ENCODE measurements at places on chromosomes 4 and X.

DNA sequence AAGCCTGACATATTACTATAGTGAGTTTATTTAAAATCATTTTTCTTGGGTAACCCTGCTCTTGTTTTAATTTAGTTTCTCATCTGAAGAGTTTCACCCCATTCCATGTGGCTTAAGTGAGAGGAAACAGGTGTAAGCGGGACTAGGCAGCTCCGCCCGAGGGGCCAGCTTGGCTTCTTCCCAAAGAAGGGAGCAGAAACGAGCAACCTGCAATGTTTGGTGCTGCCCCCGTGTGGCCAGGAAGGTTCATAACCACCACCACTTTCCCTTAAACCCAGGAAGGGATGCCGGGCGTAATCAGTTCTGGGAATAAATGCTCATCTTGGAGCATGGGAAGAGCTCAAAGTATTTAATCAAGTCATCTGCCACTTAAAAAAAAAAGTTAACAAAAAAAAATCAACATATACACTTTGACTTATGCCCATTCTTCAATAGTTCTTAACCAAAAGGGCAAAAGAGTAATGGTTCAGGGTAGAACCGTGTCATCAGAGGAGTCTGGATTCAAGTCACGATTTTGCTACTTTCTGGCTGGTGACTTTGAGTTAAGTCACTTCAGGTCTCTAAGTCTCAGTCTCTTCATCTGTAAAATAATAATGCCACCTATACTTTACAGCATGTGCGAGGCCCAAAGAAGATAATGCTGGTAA lies 147.9 kb downstream of the NSUN7 start:
- peak; percentile 63 for DNase-seq

DNA sequence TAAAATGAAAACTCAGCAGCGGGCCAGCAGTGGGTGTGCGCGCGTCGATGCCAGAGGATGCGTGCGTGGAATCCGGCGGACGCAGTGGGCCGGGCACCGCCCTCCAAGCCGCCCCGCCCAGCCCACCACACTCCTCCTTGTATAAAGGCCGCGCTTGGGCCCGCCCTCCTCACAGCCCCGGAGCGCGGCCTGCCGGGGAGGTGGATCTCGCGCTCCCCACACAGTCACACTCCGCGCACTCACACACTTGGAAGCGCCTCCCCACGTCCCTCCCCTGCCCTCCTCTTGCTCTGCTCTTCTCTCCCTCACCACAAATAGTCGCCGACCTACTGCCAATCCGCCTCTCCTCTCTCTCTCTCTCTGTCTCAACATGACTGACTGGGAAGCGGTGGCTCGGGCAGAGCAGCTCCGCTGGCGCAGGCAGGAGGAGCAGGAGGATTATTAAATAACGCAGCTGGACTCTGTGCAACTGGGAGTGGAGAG lies at the start of gene CCSER1:
Gene CCSER1 (plus strand): TSS at position 172 of the 483 bp plus-strand sequence.
- no peak for DNase-seq

DNA sequence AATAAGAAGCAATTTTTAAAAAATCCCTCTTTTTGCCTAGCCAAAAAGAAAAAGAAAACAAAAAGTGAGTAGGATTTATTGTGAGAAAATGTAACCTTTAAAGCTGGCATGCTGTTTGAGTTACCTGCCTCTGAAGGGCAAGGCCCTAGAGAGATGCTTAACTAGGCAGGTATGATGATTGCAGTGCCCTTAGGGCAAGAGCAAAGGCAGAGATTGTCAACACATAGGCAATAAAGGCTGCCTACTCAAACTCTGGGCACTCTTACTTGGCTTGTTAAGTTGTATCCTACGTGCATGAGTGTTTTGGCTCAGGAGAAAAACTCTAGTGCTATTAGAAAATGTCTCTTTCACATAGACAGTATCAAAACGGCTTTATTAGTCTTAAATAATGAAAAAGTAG lies 306.0 kb downstream of the RPA4 start:
- DNase-seq = no peak

- DNase-seq = no peak
These were observed 3.0 kb downstream of the RPL10 start for GRCh38 chrX:154401045-154401799.

DNA sequence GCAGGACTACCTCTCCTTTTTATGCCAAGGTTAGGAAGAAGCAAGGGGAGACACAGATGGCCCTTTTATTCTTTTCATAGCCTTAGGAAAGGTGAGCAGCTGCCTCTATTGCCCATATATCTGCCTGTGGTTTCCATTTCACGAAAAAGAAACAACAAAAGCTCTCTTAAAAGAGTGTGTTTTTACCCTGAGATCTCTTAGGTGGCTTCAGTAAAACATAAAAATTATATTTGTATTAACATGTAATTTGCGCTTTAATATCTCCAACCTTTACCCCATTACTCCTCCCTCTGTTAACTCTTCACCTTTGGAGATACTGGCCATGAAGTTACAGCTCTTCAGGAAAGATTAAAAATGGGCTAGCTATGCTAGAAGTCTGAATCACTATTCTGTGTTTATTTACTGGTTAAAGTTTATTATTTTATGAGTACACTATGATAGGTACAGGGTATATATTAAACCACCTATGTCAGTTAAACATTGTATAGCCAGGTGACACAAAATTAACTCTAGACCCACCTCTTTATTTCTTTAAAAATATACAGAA lies 15.0 kb upstream of the SULT1B1 start:
- no peak for DNase-seq

GRCh38 chr4:93346840-93347239 lies 481.7 kb upstream of the ATOH1 start:
- no peak for DNase-seq

DNA sequence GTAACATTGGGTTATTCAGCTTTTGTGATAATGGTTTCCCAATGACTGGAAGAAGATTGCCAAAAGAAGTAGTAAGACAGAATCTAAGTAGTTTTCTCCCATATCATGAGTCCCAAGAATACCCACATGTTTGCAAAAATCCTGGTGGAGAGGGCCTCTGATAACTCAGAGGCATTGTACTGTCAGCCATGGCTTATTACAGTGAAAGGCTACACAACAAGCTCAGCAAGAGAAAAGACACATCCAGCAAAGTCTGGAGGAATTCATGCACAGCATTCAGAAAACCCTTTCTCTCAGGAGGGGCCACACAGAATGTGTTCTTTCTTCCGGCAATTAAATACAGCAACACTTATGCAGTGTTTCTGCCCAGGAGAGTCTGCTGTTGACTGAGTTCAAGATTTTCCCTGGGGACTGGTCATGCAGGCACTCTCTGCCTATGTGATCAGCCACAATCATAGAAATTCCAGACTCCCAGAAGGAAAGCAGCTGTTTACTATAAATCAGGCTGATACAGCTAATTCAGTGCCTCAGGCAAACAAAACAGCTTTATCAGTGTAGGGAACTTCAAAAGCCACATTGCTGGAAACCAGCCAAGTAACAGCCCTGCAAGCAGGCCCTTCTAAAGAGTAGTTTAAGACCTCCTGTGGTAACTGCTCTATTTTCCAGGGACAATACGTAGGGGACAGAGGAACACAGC lies 937.1 kb downstream of the CCSER1 start:
- no peak for DNase-seq

DNA sequence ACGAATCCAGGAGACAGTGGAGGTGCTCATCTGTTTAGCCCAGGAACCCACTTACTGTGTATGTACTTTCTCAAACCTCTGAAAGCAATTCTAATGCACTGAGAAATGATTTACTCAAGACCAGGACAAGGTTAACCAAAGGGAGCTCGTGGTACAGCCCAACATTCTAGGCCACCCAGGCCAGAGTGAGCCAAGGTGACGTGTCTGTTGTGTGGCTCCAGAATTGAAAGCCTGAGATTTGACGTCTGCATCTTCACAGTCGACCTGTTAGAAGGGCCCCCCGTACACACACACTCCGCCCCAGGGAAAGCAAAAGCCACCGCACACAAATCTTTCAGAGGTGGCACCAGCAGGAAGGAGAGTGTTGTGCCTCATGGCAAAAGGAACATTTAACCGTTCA lies 2.3 kb downstream of the MAP3K15 start:
- no peak for DNase-seq

GRCh38 chrX:48540028-48540375 lies 488 bp downstream of the TBC1D25 start:
- peak; percentile 36 for DNase-seq

GRCh38 chr4:40731792-40732245 lies 17.9 kb upstream of the NSUN7 start:
- DNase-seq = no peak

DNA sequence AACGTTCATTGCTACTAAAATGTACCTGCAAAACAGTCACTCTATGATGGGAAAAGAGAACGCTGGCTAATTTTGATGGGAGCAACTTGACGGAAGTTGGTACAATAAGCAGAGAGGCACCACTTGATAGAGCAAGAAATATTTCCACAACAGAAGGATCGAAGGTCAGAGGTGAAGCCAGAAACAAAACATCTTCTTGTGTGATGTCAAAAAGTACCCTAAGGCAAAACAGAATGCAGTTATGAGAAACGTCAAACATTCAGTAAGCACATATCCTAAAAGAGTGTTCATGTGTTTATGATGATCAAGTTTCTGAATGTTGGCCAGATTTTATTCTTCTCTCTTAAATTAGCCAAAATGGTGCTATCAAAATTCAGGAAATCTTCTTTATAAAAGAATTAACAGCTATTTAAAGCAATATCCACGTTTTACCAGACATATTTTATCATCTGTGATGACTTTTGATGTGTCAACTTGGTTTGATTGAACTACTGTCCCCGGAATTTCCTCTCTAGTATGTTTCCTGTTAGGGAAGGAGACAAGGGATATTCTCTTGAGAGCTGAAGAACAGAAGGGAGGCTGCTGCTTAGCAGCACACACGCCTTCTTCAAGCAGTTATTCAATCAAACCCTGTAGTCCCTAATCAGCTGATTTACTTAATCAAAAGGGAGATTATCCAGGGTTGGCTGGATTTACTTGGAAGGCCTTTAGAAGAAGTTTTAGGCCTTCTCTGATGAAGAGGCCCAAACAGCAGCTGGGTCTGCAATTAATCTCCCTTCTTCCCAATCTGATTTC lies 15.7 kb downstream of the AASDH start:
- DNase-seq = no peak

DNA sequence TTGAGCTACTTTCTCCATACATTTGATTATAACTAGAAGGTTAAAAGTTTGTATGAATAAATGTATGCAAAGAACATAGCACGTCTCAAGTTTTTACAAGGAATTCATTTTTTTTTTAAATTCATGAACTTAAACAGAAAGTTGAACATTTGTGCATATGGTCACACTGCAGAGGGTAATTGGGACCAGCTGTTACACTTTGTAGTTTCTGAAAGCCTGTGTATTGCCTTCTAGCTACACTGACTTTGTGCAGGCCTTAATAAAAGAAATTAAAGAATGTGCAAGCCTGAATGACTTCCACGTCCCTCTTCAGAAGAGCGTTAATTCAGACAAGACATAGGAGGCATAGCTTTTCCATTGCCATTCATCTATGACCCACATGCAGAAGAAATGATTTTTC lies 153.1 kb upstream of the PCDH18 start:
- DNase-seq = no peak

- no peak for DNase-seq
These were observed 36.7 kb upstream of the ANK2 start for GRCh38 chr4:113012786-113013185.

DNA sequence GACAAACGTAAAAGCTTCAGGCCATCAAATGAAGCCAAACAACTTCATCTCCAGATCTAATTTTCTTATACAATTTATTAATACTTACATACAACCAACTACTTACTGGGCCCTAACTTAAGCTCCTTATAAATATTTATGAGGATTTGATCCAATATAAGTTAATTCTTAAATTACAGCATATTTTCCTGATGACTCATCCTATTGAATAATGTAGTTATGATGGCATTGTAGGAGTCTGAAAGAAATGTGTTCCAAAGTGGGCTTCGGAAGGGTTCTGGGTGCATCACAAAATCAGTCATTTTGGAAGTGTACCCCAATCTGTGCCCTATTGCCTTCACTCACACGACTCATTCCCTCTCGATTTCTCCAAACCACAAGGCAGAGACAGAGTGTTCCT lies 455.1 kb upstream of the CTSO start:
- no peak for DNase-seq

DNA sequence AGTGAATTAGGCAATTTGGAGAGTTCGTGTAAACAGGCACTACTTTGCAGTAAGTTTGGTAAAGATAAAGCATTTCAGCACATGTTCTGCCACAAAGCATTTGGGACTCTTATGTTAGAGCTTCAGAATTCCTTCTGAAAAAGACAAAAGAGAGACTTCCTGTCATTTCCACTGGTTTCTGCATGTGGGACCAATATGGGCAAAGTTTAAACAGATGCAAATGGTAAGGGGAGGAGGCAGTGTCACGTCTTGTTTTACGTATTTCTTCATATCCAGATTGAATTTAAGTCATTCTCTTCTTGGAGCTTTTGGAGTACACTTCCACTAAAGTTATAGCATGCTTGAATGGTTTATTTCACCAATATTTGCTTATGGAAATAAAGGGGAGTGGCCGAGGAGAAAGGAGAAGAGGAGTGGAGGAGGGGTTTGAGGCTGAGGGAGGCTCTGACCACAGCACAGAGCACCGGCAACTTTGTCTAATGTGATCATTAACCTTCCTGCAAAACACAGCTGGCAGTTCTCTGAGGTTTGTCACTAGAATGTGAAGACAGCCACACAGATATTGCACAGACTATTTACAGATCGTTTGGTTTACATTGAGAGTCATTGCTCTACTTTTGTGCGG lies at the start of gene APELA:
Gene APELA (plus strand): TSS at position 479 of the 625 bp plus-strand sequence. CDS start 154 bp downstream, outside the sequence.
- no peak for DNase-seq

DNA sequence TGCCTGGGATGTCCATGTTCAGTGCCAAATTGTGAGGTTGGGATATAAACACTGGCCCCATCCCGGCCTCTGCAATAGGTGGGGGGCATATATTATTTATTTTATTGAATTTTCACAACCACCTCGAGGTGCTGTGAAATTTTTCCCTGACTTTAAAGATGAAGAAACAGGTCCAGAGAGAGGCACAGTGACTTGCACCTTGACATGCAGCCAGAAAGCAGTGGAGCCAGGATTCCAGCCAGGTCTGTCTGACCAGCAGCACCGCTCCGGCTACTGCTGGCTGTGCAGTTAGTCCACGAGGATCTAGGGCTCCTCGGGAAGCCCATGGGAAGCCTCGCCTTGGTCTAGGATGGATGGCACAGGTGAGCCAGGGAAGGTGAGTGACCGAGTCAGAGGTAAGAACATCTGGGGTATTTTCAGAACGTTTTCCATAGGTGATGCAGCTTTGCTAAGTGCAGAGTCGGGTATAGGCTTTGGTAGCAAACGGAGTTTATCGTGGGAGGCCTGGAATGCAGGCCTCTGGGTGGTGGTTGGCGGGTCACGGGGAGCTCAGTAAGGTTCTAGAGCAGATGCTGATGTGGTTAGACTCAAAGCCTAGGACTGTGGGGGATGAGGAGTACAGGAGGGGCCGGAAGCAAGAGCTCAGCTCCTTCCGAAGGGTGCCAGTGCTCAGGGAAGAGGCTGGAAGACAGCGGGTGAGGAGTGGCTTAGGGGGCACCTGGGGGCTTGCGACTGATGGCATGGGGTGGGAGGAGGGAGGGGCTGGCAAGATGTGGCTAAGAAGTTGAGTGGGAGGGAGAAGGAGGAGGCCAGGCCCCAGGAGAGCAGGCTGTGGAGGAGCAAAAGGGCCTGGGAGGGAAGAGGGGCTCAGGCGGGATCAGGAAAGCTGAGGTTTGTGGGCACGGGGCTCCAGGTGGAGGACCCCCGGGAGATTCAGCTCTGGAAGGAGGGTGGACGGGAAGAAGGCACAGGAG lies 107.7 kb upstream of the LRPAP1 start:
- DNase-seq = no peak

- DNase-seq = no peak
These were observed 64.9 kb upstream of the DYNLT3 start for GRCh38 chrX:37912304-37912703.

- DNase-seq = no peak
These were observed 514.2 kb upstream of the GALNT7 start for GRCh38 chr4:172654457-172654856.
